Mesenchymal stem cell (in vitro differentiated cells and primary cell): ENCODE measurements at places on chromosomes 6 and 20.

DNA sequence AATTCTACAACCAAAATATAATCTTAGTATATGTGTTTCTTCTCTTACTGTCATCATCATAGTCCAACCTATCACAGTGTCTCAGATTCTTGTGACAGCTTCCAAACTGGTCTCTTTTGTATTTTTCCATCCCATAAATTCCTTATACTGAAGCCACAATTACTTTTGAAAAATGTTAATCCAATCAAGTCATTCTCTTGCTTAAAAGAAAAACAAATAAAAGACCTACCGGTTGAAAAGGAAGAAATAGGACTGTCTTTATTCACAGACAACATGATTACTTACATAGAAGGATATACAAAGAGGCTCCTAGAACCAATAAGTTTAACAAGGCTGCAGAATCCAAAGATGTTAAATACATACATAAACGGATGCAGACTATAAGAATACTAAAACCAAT, 339.9 kb downstream of the RNGTT start:
- DNase-seq, result no peak

DNA sequence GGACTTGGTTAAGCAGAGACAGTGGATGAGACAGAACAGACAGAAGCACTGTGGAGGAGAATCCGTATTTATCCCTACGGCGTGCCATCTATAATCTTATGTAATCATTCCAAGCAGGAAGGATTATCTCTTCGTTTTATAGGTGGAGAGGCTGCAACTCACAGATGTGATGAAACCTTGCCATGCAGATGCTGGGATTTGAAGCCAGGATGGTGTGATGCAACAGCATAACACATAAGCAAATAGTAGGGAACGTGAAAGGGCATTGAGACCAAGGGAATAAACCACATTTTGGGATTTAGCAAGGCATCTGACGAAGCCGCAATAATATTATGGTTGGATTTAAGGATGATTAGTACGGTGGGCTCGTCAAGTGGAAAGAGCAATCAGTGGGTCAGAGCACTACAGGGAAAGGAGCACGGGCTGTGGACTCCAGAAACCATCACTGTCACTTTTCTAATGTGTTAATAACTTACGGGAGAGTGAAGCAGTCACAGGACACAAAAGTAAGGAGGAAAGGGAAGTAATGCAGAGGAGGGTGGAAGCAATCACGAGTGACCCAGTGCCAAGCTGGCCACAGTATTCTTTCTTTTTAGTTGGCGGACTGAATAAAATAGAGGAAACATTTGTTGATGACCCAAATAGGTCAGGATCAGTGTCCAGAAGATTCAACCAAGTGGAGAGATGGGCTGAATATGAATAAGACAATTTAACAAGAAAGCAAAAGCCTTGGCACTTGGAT, 119.6 kb upstream of the EDN1 start:
- no peak for DNase-seq

GRCh38 chr20:21189761-21190523, 64.1 kb downstream of the KIZ start:
- DNase-seq, result no peak

DNA sequence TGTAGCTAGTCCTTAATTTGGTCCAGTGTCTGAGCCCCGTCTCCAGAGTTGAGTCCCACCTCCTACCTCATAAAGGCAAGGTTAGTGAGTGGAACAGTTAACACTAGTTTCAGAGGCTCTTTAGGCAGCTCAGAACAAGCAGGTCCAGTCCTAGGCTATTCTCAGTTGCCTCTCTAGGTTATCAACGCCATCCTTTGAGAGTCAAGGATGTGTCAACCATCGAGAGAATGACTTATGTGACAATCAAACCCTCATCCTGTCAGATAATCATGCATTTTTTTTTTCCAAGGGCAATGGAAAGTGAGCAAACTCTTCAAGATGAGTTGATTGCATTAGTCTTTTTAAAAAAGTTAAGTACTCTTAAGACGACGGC, 64.0 kb upstream of the TXNDC5 start:
- no peak for DNase-seq

DNA sequence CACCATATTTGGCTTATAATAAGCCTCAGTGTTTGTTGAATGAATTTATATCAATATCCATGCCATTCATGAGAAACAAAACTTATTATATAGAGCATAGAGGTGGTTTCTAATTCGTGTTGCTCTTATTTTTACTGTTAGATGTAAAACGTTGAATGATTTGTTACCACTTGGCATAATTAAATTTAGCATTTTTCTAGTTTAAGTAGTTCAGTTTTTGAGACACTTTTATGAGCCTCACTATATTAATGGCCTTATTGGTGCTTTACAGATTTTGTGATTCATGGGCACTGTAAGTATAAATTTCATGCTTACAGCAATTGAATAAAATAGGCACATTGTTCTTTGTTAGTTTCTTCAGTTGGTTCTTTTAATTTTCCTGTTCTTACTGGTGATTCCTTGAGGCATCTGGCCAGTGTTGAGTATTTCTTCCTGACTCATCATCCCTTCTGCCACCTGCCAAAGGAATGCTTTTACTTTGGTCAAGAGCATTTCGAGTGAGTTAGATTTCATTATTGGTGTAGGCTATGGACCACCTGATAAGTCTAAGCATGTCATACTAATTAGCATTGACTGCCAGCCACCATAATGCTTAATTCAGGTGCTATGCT, 34.8 kb downstream of the CDKAL1 start:
- no peak for DNase-seq

- peak; percentile 45 for DNase-seq
Measured at GRCh38 chr6:8958894-8959511, 523.7 kb upstream of the SLC35B3 start.

GRCh38 chr20:48300529-48300928, 515.2 kb upstream of the SULF2 start:
- no peak for DNase-seq

DNA sequence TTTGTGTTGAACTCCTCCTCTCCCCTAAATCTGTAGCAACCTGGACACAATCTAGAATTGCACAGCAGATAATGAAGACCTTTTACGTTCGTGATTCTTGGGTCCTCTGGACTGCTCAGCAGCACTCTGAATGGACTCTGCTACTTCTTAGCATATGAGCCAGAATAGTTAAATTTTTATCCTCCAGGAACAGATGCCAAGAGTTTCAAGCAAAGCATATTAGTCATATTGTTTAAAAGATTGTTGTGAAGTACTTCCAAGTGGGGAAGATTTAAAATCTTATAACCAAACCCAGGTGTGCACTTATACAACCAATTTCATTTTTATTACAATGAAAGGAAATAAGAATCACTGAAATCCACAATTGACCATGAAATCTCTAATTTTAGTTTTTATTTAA, 118.9 kb upstream of the EXOC2 start:
- DNase-seq, result no peak

DNA sequence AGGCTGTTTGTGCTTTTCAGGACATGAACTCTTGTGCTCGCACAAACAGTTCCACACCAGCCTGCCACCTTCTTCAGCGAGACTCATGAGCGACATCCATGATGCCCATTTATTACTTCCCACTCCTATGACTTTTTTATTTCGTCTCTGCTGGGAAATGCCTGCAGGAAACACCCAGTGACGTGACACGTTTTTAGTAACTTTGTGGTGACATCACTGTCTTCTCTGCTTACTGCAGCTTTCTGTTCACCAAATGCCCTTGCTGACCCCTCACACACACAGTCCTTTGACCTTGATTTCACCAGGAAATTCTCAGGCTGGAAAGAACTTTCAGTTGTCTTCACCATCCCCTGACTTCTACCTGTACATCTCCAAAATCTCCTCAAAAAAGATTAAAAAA, 8.9 kb downstream of the TRIM40 start:
- DNase-seq, result no peak

DNA sequence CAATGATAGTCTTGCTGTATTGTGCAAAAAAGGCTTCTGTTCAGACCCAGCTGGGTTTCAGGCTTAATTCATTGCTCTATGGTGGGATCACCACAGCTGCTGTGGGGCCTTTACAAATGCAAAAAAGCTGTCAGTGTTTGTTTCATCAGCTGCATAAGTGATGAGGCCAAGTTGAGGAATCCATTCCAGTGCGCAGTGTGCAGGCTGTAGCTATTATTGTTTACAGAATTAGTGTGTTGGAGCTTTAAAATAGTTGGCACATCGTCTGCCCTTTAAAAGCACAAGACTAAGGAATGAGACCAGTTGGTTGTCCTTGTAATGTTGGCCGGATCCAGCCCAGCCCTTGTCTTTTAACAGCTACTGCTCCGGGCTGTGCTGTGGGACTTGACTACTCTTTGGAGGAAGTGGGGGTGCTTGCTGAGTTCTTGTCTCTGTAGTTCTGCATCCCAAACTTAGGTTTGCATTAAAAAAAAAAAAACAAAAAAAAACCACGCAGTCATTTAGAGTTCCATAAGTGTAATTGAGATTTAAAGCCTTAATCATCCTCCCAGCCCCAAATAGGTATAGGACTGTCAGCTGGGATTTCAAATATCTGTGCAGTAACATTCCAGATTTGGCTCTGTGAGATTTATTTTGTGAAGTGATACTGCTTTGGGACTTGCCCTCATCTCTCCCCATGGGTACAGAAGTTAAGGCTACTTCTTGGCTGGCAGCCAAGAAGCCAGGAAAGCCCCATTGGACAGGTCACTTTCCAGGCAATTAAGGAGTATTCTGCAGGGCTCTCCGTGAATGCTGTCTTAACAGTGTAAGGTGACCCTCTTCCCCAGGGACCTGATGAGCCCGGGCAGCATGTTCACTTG, 19.3 kb downstream of the JARID2 start:
- peak; percentile 72 for DNase-seq

GRCh38 chr6:11323666-11324452, 91.4 kb upstream of the NEDD9 start:
- DNase-seq, result no peak

DNA sequence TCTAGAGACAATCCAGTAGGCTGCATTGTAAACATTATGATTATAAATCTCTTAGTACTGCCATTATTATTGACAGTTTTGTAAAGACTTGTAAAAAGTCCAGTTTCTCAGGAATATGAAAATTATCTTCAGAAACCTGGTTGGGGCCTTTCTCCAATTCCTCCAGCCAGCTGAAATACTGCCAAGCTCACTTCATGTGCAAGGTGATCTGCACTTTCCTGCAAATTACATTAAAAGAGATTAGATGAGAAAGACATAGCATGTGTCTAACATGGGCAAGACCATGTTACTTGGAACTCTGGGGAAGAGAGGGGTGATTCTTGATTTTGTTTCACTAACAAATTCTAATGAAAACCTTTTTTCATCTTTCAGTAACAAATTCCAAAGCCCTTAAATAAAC, 24.0 kb downstream of the PGM3 start:
- no peak for DNase-seq

GRCh38 chr6:110699780-110700179, 115.5 kb downstream of the CDK19 start:
- DNase-seq, result no peak
